ENCODE measurements at places on chromosomes 5 and 9. TPM values are rescaled to one million over a fixed set of nuclear protein-coding genes. Genes with fewer than 3 reads are reported as not detected.
A peak's percentile ranks its signal among the peaks of the same experiment; 100 is the strongest.

- no peaks in the 10 kb centered on the region for H3K27me3 ChIP-seq
- no peaks in the 10 kb centered on the region for H3K4me1 ChIP-seq
- H3K4me3 ChIP-seq: no peak overlapping the region
- DNase-seq: no peak
- no peak overlapping the region for H3K27ac ChIP-seq
Measured at GRCh38 chr9:18238752-18239447, 235.1 kb upstream of the ADAMTSL1 start.

- no peak for DNase-seq
- H3K36me3 ChIP-seq: no peaks in the 10 kb centered on the region
- H3K27ac ChIP-seq: no peak overlapping the region
- H3K27me3 ChIP-seq: no peaks in the 10 kb centered on the region
Measured at GRCh38 chr5:155504606-155505005, 491.1 kb downstream of the KIF4B start.

GRCh38 chr9:86096386-86096785 is 3.0 kb downstream of the GOLM1 start:
- H3K27me3 ChIP-seq: no peaks in the 10 kb centered on the region
- H3K27ac ChIP-seq: no peak overlapping the region
- no peaks in the 10 kb centered on the region for H3K36me3 ChIP-seq
- H3K4me3 ChIP-seq: no peak overlapping the region
- no peak for DNase-seq

- 0 out of 2 replicates have a peak, but pooled peaks cover 3% of the 10 kb centered on the region for H3K27me3 ChIP-seq
- H3K27ac ChIP-seq: no peak overlapping the region
- no peak overlapping the region for H3K4me3 ChIP-seq
- H3K36me3 ChIP-seq: no peaks in the 10 kb centered on the region
Measured at GRCh38 chr5:109695005-109695926, 5.5 kb downstream of the MAN2A1 start.

Gene OR1Q1
- not detected for total RNA-seq

DNA sequence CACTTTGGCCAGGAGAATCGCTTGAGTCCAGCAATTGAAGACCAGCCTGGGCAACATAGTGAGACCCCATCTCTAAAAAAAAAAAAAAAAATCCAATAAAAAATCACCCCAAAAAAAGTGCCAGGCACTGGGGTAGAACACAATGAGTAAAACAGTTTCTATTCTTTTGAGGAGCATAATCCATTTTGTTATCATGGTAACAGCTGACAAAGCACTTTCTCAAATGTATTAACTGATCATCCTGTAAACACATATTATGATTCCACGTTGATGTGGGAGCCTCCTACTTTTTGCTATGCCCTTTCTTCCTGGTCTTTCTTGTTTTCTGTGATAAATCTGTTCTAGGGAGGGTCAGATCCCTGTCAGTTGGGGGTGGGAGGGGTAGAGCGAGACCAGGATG is 20.7 kb upstream of the FAM13B start:
- no peaks in the 10 kb centered on the region for H3K36me3 ChIP-seq
- no peak for DNase-seq
- H3K4me3 ChIP-seq: no peak overlapping the region
- H3K4me1 ChIP-seq: no peaks in the 10 kb centered on the region

GRCh38 chr5:6652025-6652424 is 18.8 kb downstream of the SRD5A1 start:
- H3K4me1 ChIP-seq: peaks cover 17% of the 10 kb centered on the region
- H3K27me3 ChIP-seq: no peaks in the 10 kb centered on the region
- no peak overlapping the region for H3K4me3 ChIP-seq

Gene KIAA0825
- total RNA-seq: 2.0 TPM

Gene LCN1
- total RNA-seq: not detected

Gene PCA3
- 0.19 TPM for total RNA-seq

Gene ADAMTS19
- total RNA-seq: 3.1 TPM

DNA sequence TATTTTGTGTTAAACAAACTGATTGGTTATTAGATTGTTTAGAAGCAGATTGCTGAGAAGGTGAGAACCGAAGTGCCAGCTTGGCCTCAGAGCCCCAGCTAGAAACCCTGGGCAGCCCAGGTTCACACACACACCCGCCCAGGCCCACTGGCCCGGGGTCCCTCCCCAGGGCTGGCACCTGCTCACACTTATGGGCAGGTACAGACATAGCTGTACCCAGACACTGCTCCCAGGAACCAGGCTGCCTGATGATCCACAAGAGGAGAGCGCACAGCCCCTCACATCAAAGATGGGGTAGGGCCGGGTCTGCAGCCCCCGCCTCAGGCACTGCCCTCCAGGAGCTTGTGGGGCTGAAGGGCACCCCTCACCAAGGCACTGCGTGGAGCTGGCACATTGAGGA is 33.2 kb downstream of the HK3 start:
- DNase-seq: no peak
- H3K36me3 ChIP-seq: no peaks in the 10 kb centered on the region
- no peak overlapping the region for H3K27ac ChIP-seq
- no peak overlapping the region for H3K4me3 ChIP-seq
- no peaks in the 10 kb centered on the region for H3K27me3 ChIP-seq
- H3K4me1 ChIP-seq: peaks cover 6% of the 10 kb centered on the region

- H3K27ac ChIP-seq: no peak overlapping the region
- no peaks in the 10 kb centered on the region for H3K36me3 ChIP-seq
- no peaks in the 10 kb centered on the region for H3K4me1 ChIP-seq
- H3K4me3 ChIP-seq: no peak overlapping the region
- no peak for DNase-seq
Measured at GRCh38 chr5:107601076-107601475, 69.7 kb downstream of the EFNA5 start.

Gene GRM6
- total RNA-seq: not detected

Gene SARDH
- total RNA-seq: not detected

DNA sequence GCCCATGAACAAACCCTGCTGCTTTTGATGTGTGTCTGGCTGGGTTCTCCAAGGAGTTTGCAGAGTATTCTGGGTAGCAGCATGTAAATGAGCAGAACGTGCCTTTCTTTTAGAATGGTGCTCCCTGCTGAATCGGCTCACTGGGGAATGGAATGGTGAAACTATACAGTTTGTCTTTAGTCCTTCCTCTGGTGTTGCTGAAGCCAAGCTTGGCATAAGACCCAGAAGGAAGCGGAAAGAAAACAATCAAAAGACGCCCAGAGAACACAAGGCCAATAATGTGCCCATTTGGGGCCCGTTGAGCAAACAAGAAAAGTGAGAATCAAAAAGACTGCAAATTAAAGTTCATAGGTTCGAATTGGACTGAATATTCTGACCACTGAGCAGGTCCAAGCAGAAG is 60.1 kb downstream of the MVB12B start:
- H3K4me3 ChIP-seq: no peak overlapping the region
- H3K27me3 ChIP-seq: no peaks in the 10 kb centered on the region
- no peak overlapping the region for H3K27ac ChIP-seq
- H3K36me3 ChIP-seq: no peaks in the 10 kb centered on the region
- H3K4me1 ChIP-seq: no peaks in the 10 kb centered on the region

- H3K27ac ChIP-seq: no peak overlapping the region
- DNase-seq: no peak
- no peaks in the 10 kb centered on the region for H3K27me3 ChIP-seq
- H3K4me1 ChIP-seq: no peaks in the 10 kb centered on the region
- no peak overlapping the region for H3K4me3 ChIP-seq
Measured at GRCh38 chr9:68629042-68629441, 76.0 kb upstream of the PIP5K1B start.

GRCh38 chr5:99437986-99438385 is 509.2 kb upstream of the CHD1 start:
- DNase-seq: no peak
- H3K36me3 ChIP-seq: no peaks in the 10 kb centered on the region
- H3K4me1 ChIP-seq: no peaks in the 10 kb centered on the region
- no peak overlapping the region for H3K27ac ChIP-seq

- no peaks in the 10 kb centered on the region for H3K4me1 ChIP-seq
- H3K27ac ChIP-seq: no peak overlapping the region
- no peak overlapping the region for H3K4me3 ChIP-seq
- H3K27me3 ChIP-seq: no peaks in the 10 kb centered on the region
Measured at GRCh38 chr5:156329171-156329611, 2.2 kb downstream of the SGCD start.

Gene KDM3B
- 56.3 TPM for total RNA-seq

- H3K4me3 ChIP-seq: no peak overlapping the region
- no peak for DNase-seq
- no peak overlapping the region for H3K27ac ChIP-seq
- no peaks in the 10 kb centered on the region for H3K27me3 ChIP-seq
Measured at GRCh38 chr9:86705490-86705889, 241.8 kb downstream of the GAS1 start.

DNA sequence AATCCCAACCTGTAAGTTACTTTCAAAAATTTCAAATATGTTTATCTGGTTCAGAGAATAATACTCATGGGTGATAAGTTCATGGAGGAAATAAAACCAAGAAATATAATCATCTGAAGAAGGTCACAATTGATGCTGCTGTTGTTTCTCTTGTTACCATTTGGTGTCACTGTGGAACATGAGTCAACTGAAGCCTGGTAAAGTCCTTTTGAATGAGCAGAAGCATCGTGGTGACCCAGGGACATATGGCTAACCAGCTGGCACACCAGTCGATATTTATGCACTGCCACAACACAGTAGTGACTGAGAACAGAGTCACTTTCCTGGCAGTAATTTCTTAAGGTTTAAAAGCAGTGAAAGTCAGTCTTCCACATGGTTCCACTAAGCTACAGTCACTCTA is 612.9 kb upstream of the TLE4 start:
- H3K36me3 ChIP-seq: no peaks in the 10 kb centered on the region
- peak; percentile 45 for DNase-seq
- H3K4me1 ChIP-seq: no peaks in the 10 kb centered on the region
- no peaks in the 10 kb centered on the region for H3K27me3 ChIP-seq
- H3K4me3 ChIP-seq: no peak overlapping the region

GRCh38 chr9:37667706-37668105 is 17.0 kb downstream of the FRMPD1 start:
- no peak overlapping the region for H3K4me3 ChIP-seq
- no peaks in the 10 kb centered on the region for H3K36me3 ChIP-seq
- no peak overlapping the region for H3K27ac ChIP-seq

GRCh38 chr5:6202149-6202967 is 176.0 kb downstream of the MED10 start:
- no peaks in the 10 kb centered on the region for H3K4me1 ChIP-seq
- H3K27ac ChIP-seq: no peak overlapping the region
- peak; percentile 44 for DNase-seq
- H3K4me3 ChIP-seq: no peak overlapping the region
- no peaks in the 10 kb centered on the region for H3K27me3 ChIP-seq

DNA sequence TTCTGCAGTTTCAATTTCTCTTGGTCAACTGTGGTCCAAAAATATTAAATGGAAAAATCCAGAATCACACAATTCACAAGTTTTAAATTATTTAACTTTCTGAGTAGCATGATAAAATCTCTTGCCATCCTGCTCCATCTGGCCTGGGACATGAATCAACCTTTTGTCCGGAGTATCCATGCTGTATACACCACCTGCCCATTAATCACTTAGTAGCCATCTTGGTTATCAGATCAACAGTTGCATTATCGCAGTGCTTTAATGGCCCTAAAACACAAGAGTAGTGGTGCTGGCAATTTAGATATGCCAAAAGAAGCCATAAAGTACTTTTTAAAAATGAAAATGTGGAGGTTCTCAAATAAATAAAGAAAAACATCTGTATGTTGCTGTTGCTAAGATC is 25.3 kb downstream of the EFCAB9 start:
- no peak for DNase-seq
- H3K27me3 ChIP-seq: no peaks in the 10 kb centered on the region
- no peak overlapping the region for H3K4me3 ChIP-seq
- H3K27ac ChIP-seq: no peak overlapping the region
- H3K36me3 ChIP-seq: peaks cover 4% of the 10 kb centered on the region
- no peaks in the 10 kb centered on the region for H3K4me1 ChIP-seq

GRCh38 chr5:143898381-143898780 is 86.4 kb downstream of the HMHB1 start:
- no peaks in the 10 kb centered on the region for H3K27me3 ChIP-seq
- no peak overlapping the region for H3K27ac ChIP-seq
- no peaks in the 10 kb centered on the region for H3K36me3 ChIP-seq
- H3K4me3 ChIP-seq: no peak overlapping the region
- H3K4me1 ChIP-seq: no peaks in the 10 kb centered on the region

Gene KIAA1958
- total RNA-seq: 44.7 TPM

DNA sequence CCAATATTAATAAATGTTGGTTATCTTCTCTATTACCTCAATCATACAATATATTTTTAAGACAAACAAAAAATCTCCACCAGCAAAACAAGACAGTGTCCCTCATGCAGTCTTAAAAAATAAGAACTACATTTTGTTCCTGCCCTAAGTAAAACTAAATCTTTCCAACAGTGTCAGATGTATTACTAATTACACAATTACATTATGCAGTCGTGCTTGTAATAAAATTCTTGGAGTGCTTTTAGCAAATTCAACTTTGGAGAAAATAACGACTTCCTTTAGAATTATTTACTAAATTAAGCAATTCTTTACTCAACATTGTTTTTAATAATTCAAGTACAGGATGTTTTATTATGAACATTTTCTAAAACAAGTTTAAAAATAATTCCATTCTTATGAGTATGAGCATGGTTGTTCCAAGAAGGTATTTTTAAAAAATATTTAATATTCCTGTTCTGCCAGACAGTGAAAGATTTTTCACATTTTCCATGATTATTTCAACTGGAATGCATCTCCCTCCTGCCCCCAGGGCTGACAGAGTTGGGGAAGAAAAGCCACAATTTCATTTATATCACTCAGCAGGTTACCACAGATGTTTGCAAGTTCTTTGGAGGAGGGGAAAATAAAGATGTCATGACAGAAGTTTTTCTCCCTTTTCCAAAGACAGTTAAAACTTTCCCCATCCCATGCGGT is 137.9 kb downstream of the FAM114A2 start:
- DNase-seq: no peak
- peaks cover 14% of the 10 kb centered on the region for H3K4me1 ChIP-seq
- no peak overlapping the region for H3K27ac ChIP-seq
- H3K36me3 ChIP-seq: no peaks in the 10 kb centered on the region
- no peaks in the 10 kb centered on the region for H3K27me3 ChIP-seq

- H3K36me3 ChIP-seq: no peaks in the 10 kb centered on the region
- H3K4me1 ChIP-seq: no peaks in the 10 kb centered on the region
- no peak overlapping the region for H3K4me3 ChIP-seq
- H3K27me3 ChIP-seq: no peaks in the 10 kb centered on the region
Measured at GRCh38 chr5:125186911-125187375, 440.5 kb upstream of the ZNF608 start.

Gene SEMA5A
- total RNA-seq: not detected
